CD4-positive, alpha-beta T cell treated with Interleukin-17A for 1 hour (primary cell): ENCODE measurements at places on chromosomes 7 and 10.

DNA sequence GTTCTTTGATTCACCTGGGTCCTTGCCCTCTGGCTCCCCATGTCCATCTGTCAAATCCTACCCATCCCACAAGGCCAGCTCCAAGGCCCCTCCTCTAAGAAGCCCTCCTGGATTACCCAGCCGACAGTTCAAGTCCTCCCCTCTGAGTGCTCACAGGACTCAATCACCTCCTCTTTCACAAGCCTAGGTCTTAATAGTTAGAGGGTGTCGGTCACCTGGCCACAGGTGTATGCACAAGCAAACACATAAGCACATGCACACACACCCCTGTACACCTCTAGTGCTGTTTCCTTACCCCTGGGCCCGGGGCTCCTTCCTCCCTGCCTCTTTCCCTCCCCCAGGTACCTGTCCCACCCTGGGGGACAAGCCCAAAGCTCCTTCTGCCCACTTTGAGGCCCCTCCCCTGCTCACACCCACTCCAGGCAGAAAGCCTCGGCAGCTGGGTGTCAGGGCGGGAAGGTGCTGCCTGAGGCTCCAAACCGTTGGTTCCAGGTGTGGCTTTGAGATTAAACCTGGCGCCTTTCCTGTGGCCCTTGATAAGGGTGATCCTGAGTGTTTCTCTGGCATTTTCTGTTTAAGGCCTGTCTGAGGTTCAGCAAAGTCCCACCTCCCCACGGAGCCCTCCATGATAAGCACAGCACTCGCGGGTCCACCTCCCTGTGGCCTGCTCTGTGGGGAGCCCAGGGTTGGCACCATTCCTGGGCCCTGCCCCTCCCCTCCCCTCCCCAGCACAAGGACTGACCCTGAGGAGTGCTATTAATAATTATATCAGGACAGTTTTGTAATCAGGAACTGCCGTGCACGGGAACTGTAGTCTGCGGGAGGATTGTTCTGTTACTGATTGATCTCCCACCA lies 14.6 kb upstream of the AQP1 start:
- DNase-seq = no peak

- DNase-seq = no peak
Observed at GRCh38 chr10:89454561-89455347, 40.4 kb downstream of the IFIT5 start.

- no peak for DNase-seq
Observed at GRCh38 chr10:52437205-52437646, 123.1 kb downstream of the DKK1 start.

DNA sequence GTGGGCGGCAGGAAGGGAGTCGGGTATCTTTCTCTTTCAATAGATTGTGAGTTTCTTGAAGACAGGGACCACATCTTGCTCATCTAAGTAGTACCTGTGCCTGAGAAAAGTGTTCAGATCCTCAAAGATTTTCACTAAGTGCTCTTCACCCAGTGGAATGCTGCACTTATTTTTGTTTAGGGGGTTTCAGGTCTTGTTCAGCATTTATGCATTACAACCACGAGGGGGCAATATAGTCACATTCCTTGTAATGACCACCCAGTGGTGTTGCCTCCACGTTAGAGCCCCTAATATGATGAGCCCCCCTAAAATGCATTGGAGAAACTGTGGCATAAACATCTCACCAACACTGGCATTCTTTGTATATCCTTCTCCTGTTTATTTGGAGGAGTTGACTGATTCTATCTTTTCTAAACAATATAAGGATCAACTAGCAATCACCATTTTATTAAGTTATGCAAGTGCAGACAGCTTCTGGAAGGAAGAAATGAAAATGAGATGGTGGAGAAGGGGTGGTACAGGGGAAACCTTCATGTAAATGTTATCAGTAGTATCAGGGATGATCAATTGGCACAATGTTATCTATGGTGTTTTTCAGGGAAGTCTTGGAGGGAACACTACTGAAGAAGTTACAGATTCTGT lies 3.1 kb upstream of the PAPSS2 start:
- peak; percentile 54 for DNase-seq

DNA sequence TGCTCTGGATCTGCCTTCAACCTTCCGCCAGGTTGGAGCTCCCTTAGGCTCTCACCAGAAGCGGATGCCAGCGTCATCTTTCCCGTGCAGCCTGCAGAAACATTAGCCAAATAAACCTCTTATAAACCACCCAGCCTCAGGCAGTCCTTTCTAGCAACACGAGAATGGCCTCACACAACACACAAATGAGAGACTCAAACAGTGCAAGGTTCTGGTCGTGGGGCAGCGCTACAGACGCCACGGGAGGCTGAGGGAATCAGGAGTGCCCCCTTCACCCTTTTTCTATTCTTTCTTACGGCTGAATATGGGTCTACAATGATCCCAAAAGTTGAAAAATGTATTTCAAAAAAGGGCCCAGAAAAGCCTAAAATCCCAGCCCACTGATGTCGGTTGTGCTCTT lies 96.4 kb downstream of the FOXL3 start:
- DNase-seq = no peak

GRCh38 chr10:4307910-4308309 lies 518.1 kb upstream of the AKR1E2 start:
- no peak for DNase-seq

DNA sequence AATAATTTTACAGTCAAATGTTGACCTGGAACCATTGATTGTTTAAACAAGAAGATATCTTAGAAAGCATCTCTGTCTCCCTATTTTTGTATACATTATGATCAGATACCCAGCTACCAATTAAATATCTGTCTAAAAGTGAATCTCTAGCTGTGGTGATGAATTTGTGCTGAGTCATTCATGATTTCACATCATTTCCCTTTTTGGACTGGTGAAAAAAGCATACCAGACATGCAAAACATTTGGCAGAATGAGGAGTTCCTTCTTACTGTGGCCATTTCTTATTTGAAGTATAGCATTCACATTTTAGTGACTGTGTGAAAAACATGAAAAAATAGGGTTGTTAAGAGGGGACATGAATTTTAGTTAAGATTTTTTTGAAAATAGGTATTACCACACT lies 98.0 kb upstream of the GATA3 start:
- DNase-seq = peak; percentile 1

DNA sequence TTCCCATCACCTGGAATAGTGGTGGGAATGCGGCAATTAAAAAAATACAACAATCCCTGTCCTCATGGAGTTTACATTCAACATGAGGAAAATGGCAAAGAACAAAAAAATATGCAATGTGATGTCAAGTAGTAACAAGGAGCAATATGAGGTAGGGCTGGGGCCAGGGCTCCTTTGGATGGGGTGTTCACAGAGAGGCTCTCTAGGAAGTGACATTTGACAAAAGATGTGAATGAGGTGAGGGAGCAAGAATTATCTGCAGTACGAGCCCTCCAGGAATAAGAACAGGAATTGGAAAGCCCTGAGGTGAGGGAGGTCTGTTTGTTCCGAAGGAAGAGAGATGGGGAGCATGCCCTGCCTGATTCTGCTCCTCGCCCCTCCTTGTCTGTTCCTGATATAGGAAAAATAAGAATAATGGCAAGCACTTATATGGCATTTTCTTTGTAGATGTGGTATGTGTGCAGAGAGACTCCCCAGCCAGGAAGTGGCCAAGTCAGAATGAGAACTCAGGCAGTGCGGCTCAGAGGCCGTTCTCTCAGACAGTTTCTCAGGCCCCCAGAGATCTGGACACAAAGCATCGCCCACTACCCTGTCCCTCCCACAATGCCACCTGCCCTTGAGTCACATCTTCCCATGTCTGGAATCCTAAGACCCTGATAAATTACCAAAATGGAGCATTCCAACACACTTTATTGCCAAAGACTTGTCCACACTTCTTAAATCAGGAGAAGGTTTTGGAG lies 105.6 kb downstream of the APBB1IP start:
- DNase-seq = no peak

GRCh38 chr10:120437541-120437940 lies 19.5 kb upstream of the PLPP4 start:
- no peak for DNase-seq

GRCh38 chr7:5543361-5543760 lies 119.7 kb upstream of the TNRC18 start:
- DNase-seq = no peak

GRCh38 chr7:105131890-105132289 lies 117.9 kb downstream of the KMT2E start:
- no peak for DNase-seq

- DNase-seq = no peak
Observed at GRCh38 chr10:110317866-110318850, 13.4 kb upstream of the SMNDC1 start.

DNA sequence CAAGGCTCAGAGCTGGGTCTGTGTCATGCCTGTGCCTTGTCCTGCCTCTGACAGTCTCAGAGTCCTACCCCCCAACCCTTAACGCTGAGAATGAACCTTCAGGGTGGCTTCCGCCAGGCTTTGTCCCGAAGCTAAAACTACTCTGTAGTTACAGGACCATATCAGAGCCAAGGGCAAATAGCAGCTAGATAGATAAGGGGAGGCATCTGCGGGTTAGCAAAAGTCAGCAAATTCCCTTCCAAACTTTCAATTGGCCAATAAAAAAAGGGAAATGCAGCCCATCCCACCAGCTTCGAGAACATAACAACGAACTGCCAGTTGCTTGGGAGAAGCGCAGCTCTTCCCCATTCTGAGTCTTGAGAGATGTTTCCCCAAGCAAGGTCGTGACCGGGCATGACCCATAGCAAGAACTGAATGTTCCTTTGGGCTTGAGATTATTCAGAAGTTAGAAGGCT lies 17.7 kb downstream of the CCL24 start:
- no peak for DNase-seq

DNA sequence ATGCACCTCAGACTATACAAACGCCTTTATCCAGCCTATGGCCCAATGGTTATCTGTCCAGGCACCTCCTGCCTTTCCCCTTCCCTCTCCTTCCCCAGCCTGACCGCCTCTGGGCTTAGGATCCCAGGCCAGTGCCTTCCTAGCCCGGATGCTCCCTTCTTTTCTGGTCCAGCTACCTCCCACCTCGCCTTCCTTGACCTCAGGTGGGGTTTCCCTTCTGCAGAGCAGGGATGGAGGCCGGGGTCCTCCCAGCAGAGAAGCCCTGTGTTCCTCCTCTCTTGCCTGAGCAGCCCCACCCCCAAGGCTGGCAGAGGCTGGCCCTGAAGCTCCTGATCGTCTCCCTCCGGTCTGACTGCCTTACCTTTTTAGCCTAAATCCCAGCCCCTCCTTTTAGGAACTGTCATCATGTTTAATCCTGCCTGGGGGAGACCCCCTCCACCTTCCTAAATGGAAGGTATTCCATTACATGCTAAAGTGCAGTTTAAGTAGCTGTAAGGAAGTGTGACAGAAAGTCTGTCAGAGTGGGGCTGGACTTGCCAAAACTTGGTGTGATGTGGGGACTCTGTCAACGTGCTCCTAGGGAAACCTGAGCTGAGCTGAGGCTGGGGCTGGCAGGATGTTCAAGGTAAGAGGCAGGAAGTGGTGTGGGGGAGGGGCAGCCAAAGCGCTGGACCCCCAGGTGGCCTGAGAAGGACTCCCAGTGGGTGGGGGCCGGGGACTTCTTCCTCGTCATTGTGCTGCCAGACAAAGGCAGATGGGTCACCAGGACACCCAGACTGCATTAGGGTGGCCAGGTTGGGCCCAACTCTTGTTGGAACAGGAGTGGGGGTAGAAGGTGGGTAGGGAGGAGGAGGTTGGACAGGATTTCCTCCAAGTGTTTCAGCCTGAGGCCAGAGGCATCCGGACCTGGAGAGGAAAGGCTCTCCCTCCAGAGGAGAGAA lies 39.5 kb downstream of the LBX1 start:
- DNase-seq = no peak

- DNase-seq = no peak
Observed at GRCh38 chr10:67045404-67045803, 119.6 kb downstream of the LRRTM3 start.

DNA sequence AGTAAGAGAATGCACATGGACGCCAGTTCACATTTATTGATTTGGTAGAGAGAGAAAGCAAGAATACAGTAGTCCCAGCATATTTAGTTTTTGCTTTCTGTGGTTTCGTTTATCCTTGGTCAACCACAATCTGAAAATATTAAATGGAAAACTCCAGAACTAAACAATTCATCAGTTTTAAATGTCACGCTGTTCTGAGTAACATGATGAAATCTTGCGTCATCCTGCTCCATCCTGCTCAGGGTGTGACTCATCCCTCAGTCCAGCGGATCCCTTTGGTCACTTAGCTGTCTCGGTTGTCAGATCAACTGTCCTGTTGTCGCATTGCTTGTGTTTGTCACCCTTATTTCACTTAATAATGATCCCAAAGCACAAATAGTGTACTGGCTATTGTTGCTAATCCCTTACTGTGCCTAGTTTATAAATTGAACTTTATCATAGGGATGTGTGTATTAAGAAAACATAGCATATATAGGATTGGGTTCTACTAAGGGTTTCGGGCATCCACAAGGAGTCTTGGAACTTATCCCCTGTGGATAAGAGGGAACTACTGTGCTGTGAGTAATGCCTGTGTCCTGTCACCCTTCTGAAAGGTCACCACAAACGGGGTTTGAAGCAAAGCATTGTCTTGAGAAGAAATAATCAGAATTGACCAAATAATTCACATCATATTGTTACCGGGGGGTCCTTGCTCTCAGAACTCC lies 73.6 kb downstream of the OTUD1 start:
- DNase-seq = no peak

- DNase-seq = no peak
Observed at GRCh38 chr10:131899695-131900349, 986 bp upstream of the PPP2R2D start.

GRCh38 chr7:141072548-141073172 lies 1.2 kb upstream of the TMEM178B start:
- peak; percentile 14 for DNase-seq

DNA sequence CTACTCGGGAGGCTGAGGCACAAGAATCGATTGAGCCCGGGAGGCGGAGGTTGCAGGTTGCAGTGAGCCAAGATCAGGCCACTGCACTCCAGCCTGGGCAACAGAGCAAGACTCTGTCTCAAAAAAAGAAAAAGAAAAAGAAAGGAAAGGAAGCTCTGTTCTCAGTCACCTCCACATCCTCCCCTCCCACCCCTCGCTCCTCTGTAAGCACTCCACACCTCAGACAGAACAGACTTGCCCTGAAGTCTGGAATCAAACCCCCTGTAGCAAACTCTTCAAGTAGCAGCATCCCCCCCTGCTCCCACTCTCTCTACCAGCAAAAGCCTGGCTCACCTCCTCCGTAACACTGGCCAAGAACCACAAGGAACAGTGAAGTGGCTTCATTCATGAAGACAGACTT lies 66.7 kb downstream of the PARD3 start:
- no peak for DNase-seq

DNA sequence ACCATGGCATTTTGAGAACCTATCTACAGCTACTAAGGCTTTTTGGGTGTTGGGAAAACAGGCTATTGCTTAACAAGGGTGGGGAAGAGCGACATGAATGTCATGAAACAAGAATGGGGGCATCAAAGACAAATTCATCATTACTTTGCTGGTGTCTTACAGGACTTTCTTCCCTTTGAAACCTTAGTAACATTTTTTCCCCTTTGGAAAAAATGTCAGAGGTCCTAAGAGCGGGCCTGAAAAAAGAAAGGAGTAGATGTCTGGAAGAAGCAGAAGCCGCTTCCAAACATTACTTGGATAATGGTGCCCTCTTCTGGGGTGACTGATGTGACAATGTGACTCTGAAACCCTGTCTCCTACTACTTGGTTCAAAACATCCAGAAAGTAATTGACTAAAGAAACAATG lies 3.8 kb upstream of the DDX50 start:
- peak; percentile 64 for DNase-seq
